ENCODE measurements at places on chromosomes 7 and 10. TPM values are rescaled to one million over a fixed set of nuclear protein-coding genes. Genes with fewer than 3 reads are reported as not detected.

- no peak for DNase-seq
Measured at GRCh38 chr7:148715027-148715426, 16.3 kb downstream of the CUL1 start.

GRCh38 chr7:102320601-102321350 lies 34.1 kb downstream of the SH2B2 start:
- no peak for DNase-seq

- DNase-seq = no peak
Measured at GRCh38 chr10:111126077-111126476, 49.2 kb downstream of the ADRA2A start.

DNA sequence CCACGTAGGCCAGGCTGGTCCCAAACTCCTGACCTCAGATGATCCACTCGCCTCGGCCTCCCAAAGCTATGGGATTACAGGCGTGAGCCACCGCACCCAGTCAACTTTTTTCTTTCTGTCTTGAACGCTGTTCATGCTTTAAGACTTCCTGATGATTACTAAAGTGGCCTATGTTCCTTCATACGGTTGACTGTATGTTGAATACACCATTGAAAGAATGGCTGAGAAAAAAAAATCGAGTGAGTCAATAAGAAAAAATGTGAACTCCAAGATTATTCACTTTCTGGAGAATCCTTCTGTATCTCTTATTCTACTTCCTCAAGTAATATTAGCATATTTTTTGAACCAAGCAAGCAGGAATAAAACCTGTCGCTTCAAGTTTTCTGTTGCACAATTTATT lies 955.0 kb downstream of the GATA3 start:
- DNase-seq = no peak

DNA sequence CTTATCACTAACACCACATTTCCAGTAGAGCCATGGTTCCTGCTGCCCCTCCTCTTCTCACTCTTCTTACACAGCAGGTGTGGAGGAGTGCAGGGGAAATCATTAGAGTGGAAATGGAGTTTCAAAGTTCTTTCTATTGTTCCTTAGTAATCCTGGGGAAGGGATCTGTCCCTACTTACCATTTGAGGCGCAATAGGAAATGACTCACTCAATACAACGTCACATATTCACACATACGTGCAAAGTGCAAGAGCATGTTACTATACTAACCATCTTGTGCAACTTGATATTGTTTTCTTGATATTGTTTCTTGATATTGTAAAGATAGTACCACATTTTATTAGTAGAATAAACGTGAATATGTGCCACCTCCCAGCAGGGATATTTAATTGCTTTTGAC lies 1010.2 kb downstream of the DNAJB9 start:
- no peak for DNase-seq

Gene NODAL
- total RNA-seq = not detected

DNA sequence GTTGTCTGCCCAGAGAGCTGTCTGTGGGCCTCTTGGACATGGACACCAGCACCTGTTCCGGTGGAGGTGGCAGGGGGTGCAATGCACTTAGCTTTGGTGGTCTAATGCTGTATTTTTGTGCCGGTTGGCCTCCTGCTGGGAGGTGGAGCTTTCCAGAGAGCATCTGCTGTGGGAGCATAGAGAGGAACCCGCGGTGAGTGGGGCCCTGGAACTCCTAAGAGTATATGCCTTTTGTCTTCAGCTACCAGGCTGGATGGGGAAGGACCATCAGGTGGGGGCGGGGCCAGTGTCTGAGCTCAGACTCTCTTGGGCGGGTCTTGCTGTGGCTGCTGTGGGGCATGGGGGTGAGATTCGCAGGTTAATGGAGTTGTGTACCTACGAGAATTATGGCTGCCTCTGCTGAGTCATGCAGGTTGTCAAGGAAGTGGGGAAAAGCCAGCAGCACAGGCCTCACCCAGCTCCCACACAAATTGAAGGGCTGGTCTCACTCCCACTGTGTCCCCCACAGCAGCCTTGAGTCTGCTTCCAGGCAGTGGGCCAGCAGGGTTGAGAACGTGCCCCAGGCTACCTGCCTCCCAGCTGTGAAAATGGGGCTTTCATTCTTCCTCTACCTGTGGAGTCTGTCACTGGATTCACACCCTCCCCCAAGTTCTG lies 29.0 kb downstream of the JAKMIP3 start:
- DNase-seq = peak; percentile 22

GRCh38 chr10:98326621-98327027 lies 58.6 kb upstream of the LOXL4 start:
- DNase-seq = peak; percentile 55

DNA sequence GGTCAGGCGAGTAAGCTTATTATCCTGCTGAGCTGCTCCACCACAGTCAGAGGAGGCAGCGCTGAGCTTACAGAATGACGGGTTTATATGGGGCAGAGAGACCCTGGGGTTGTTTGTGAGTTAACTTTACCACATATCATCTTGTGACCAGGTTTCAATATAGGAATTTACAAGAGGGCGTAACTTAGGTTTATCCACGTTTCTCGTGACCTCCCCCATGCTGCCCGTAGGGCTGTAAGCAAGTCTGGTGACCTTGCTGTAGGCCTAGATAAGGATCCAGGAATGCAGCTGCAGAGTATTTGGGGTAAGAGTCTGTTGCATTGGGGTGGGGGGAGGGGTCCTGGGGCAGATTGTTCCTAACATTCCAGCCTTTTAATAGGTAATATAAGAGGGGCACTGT lies 24.6 kb downstream of the SCIN start:
- DNase-seq = no peak

DNA sequence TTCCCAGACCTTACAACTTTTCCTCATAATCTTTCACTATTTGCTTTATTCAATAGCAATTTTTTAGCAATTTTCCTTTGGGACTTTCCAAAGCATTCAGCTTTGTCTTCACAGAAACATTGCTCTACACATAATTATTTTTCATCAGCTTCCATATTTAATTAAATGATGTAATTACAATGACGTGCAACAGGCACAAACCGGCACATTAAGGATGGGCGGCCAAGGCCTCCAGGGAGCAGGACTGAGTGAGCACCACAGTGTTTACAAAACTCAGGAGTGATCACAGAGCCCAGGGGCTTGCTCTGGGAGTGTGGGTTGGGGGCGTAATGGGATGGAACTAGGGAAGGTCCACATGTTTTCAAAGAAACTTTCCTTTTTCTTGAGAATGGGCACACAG lies 69.8 kb downstream of the MAD1L1 start:
- peak; percentile 47 for DNase-seq

Data from stomach (tissue), 19 donors.